ENCODE measurements at places on chromosomes 2 and 18.

DNA sequence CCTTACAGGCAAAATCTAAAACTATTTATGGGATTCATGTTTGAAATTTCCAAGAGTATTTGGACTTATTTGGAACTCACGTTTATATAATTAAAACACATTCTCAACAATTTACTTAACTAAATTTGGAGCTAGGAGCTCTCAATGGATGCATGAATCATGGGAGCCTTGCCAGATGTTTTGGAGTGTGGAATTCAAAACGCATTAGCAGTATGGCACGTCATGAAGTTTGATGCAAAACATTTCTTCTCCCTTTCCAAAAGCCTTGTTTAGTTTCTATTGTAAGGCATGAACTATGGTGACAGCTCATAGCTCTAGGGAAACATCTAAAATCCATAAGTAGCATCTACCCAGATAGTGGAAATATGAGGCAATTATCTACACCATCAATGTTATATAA lies 701.6 kb downstream of the SATB2 start:
- DNase-seq = no peak

- DNase-seq = no peak
Observed at GRCh38 chr18:77108001-77108692, 24.4 kb downstream of the MBP start.

DNA sequence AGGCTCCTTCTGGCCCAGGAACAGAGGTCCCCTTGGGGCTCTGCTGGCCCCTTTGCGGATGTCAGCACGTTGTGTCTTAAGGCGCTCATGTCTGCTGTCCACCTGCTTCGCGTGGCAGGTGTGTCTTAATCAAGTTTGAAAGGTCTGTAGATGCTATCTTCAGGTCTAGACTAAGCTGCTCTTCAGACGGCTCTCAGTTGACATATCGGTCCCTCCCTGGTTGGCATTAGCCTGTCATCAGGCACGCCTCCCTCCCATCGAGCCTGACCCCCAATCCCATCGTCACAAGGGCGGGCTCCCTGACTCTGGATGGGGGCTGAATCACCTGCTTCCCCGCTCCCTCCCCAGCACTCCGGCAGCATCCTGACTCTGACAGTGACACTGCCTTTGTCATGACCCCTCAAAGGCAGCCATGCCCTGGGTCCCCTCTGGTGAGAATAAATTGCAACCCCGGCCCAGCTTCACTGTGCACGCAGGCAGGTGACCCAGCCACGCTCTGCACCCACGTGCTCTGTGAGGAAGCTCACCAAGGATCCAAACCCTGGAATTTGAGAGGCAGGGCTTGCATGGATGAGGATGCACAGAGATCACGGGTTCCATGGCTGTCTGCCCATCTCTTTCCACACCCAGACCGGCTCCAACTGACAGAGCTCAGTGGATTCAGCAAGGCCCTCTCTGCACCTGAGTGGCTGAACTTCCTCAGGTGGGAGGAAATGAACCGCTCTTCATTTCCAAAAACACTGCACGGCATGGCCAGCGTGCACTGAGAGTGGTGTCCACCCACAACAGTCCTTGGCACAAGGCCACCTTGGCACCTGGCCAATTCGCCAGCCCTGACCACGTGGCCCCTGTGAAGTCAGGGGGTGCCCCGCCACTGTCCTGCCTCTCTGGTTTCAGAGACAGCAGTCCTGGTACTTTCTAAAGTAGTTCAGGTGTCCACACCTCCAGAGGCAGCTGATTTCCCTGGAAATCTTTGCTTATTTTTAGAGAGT lies 110.2 kb upstream of the GPC1 start:
- peak; percentile 31 for DNase-seq

GRCh38 chr2:11482473-11483035 lies 16.6 kb upstream of the E2F6 start:
- no peak for DNase-seq

- DNase-seq = no peak
Observed at GRCh38 chr2:189252991-189253675, 73.6 kb upstream of the COL5A2 start.

GRCh38 chr18:68034296-68034695 lies 517.8 kb upstream of the DSEL start:
- no peak for DNase-seq

GRCh38 chr2:17799301-17800120 lies 16.7 kb upstream of the MSGN1 start:
- DNase-seq = no peak

DNA sequence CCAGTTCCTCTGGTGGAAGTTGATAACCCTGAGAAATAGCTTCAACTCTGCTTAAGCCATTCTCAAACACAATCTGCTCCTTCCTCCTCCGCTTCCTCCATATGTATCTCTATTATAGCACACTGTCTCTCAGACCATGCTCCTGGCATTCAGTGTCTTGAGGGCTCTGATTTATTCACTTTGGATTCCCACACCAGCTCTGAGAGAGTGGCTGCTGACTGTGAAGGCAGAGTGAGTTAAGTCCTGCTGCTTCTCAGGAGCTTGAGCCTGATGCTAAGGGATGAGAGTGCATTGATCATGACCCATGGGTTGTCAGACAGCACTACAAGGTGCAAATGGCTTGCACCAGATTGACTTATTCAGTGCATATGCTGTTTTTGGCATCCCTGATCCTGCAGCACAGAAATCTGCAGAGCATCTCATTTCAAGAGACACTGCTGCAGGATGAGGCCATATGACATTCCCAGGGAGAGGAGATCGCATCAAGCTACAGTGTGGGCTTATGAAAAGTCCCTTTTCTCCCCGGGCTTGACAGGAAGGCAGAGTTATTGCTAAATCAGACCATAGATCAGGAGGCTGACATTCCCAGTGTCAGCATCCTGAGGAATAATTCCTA lies 500.5 kb upstream of the RAB6C start:
- DNase-seq = no peak

GRCh38 chr2:25295621-25296020 lies 46.1 kb downstream of the DNMT3A start:
- no peak for DNase-seq

GRCh38 chr2:216516730-216517350 lies 18.2 kb downstream of the RPL37A start:
- no peak for DNase-seq

- DNase-seq = no peak
Observed at GRCh38 chr2:226981791-226982326, 146.0 kb downstream of the RHBDD1 start.

GRCh38 chr2:45344071-45344470 lies 267.0 kb downstream of the SRBD1 start:
- DNase-seq = no peak

DNA sequence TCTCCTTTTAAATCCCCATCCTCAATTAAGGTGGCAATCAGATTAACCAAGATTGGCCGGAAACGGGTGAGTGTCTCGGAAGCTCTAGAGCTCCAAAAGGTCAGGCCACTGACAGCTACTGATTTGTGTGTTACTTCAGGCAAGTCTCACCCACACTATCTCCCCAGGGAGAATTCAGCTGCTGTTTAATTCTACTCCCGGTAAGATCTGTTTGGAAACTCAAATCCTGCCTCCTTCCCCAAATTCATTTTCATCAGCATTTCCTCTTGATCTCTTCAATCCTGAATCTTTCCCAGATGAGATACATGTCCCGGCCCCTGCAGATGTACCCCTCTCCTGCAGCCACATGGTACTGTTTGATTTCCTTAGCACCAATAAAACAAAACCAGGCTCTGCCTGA lies 34.9 kb downstream of the EFR3B start:
- no peak for DNase-seq

GRCh38 chr2:26850000-26850431 lies 2.1 kb downstream of the DPYSL5 start:
- DNase-seq = no peak

DNA sequence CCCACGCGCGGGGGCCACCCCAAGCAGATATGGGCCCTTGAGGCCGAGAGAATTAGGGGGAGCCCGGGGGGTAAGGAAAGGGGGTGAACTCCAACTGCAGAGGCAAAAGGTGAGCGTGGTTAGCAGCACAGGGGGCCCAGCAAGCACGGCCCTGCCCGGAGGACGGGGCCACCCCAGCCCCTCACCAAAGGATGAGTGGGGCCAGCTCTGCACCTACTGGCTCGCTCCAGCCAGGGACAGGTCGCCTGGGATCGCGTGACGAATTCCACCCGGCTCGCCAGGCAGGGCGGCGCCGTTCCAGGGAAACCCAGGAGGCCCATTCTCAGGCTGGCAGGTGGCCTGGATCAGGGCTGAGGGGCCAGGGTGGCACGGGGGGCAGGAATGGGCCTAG lies 38.6 kb downstream of the BIN1 start:
- DNase-seq = no peak

GRCh38 chr2:205424326-205424725 lies 258.0 kb upstream of the NRP2 start:
- no peak for DNase-seq

DNA sequence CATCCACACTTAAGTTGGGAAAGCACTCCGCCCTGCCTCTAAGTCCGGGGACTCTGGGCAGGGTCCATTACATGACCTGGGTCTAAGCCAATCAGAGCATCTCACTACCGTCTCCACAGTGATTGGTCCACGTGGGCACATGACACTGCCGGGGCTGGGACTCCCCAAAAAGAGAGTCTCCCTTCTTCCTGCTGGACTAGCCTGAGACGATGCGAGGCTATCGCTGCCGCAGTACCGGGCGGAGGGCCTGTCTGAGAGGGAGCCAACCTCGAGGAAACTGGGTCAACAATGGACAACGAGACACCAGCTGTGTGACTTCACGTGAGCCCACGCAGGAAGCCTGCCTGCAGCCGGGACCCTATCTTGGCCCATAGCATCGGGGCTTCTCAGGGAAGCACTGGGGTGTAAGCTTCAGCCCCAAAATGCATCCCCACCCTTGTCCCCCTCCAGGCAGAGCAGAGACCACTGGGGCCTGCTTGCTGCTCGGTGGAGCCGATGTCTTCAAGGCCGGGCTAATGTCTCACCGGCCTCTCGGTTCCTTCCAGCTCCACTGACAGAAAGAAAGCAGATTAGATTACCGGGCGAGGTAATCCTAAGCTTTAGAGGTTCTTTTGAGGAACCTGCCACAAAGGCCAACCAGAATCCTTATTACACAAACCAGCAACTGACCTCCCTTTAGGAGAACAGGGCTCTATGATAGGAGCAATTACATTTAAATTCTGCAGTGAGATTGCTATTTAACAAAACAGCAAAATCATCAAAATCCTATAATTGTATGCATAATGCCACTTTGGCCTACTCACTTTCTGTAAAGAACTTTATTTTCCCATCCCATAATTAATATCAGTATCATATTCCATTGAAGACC lies 21.3 kb upstream of the COPS8 start:
- DNase-seq = no peak

DNA sequence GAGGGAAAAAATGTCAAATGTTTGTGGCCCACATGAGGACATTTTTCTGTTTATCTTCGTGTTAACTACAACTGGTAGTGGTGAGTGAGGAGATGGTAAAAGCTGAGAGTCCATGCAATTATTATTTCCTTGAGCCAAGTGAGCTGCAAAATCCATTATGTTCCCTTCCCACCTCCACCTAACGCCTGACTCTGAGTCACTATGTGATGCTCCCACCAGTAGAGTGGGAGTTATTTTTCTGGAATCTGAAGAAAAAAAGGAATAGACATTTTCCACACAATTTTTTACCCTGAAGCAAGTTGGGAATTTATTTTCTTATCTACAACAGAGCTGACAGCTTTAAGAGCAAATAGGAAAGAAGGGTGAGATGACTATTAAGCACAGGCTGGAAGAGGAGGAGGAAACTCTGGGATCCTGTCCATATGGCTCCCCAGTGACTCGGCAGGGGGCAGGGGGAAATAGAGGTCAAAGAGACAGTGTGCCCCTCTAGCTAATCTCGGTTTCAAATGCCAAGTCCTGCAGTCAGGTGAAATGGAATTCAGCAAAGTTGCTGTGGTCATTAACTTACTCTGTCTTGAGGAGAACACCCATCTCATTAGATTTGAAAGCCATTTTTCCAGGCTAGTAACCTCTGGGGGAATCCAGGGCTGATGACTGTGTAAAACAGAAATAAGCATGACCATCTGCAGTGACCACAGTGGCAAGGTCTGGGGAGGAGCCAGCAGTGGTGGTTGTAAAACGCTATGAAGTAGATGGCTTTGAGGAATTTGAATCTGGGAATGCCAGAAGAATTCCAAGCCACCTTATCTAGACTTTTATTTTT lies 463.9 kb downstream of the STK39 start:
- DNase-seq = no peak

DNA sequence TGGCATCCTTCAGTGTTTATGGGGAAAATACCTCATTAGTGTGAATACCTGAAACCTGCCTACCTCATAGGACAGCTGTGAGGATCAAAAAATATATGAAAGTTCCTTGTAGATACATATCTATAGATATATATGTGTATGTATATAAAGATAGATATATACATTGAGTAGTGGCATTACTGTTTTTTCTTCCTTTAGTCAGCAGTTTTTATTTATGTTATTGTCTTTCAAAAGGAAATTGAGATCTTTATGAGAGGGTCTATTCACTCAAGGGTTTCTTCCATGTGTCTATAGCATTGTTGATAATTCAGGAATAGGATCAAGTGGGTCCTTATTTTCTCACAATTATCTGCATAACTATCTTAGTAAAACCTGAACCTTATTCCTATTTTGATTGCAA lies 6.6 kb downstream of the RMP24 start:
- DNase-seq = no peak

DNA sequence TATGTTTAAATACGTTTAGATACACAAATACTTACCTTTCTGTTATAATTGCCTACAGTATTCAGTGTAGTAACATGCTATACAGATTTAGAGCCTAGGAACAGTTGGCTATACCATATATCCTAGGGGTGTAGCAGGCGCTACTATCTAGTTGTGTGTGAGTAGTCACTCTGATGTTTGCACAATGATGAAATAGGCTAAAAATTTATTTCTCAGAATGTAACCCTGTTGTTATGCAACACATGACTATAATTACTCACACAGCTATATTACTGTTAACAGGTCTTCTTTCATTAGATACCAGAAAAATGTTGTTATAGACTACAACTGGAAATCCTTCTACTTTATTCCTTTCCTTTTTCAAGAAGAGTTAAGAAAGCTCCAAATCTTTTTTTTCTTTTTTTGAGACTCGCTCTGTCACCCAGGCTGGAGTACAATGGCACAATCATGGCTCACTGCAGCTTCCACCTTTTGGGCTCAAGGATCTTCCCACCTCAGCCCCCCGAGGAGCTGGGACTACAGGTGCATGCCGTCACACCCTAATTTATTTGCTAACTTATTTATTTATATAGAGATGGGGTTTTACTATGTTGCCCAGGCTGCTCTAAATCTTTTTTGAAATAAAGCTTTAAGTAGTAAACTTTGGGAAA lies 48.5 kb downstream of the C2orf74 start:
- DNase-seq = no peak

DNA sequence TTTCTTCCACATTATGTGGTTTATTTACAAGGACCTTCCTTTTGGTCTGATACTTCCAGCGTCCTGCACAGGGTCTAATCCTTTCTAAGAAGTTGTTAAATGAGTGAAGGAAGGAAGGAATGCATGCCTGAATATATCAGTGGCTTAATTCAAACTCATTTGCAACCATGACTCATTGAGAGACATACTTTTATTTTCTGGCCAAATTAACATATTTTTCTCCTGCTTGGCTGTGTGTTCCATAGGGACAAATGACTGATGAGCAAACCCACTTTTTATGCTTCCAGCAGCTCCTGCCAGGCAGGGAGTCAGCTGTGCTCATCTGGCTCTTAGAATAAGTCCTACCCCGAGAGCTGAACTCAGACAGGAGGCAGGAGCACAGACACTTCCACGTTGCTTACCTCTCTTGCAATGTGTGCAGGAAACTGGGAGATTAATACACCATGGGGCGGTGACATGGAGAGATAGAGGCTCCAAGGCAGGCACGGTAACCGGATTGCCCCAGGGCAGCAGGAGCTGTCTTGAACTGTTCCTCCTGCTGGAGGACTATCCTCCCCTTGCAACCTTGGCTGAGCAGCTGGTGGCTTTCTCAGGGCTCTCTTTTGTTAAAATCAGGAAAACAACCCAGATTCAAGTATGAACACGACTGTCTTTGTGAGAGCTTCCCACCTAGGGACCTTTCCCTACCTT lies 667.5 kb upstream of the HS6ST1 start:
- DNase-seq = peak; percentile 16
